ENCODE measurements at places on chromosomes 5 and 9.

DNA sequence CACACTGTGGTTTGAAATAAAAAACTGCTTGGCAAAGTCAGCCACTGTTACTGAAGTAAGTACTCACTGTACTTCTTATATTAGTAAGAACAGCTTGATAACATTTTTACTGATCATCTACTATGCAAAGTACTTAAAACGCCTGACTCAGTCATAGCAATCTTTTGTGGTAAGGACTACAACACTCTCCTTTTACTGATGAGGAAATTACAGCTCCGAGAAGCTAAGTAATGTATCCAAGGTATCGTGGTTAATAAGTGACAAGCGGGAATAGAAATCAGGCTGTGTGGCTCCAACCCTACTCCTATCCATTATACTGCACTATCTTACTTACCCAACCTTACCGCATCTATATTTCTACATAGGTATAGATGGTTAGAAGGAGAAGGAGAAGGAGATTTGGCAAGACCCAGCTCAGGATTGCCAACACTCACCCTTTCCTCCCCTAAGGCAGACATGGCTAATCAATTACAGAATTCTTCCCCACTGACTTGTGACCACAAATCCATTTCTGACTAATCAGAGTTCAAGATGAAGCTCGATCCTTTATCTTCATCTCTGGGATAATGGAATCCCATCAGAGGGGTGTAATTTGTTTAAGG, 281.4 kb downstream of the SPOCK1 start:
- no peak for DNase-seq

- no peak for DNase-seq
Measured at GRCh38 chr5:127935398-127935797, 148.2 kb upstream of the SLC12A2 start.

GRCh38 chr9:93290495-93291434, 106.8 kb downstream of the WNK2 start:
- no peak for DNase-seq

- no peak for DNase-seq
Measured at GRCh38 chr5:7930011-7930410, 61.1 kb downstream of the MTRR start.

- no peak for DNase-seq
Measured at GRCh38 chr5:18354828-18355227, 720.6 kb downstream of the TAF11L14 start.

DNA sequence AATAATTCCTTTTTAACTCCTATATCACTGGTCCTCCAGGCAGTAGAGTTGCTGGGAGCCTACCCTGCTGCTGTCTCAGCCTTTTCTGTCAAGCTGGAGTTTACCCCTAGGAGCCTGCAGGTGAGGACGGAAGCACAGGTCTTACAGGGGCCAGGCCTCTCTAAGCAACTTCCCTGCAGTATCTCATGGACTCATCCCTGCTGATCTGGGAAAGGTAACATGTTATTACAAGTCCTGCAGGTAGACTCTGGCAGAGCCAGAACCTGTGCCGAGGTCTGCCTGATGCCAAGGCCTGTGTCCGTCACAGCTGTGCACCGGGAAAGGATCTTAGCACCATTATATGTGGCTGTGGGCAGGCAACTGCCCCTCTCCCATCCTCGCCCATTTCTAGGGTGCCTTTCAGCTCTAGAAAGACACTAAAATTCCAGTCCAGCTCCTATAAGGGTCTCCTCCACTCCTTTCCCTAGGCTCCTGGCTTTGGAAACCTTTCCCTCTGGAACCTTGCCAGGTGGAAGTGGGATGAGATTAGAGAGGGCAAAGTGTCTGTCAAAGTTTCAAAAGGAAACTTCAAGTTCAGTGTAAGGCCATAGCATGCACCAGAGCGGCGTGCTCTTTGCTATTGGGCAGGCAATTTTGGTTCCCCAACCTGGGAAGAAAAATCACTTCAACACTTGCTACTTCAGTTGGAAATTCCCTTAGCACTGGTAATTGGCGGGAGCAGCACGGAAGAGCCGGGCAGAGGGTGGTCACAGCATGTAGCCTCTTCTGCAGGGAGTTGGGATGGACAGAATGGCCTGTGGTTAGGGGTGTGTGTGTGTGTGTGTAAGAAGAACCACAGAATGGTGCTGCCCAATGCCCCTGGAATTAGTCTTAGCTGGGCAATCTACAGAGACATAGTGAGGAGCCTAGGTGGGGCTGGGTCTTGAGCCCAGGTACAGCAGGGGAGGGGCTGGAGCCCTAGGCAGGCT, 17.5 kb downstream of the TMEM171 start:
- no peak for DNase-seq

DNA sequence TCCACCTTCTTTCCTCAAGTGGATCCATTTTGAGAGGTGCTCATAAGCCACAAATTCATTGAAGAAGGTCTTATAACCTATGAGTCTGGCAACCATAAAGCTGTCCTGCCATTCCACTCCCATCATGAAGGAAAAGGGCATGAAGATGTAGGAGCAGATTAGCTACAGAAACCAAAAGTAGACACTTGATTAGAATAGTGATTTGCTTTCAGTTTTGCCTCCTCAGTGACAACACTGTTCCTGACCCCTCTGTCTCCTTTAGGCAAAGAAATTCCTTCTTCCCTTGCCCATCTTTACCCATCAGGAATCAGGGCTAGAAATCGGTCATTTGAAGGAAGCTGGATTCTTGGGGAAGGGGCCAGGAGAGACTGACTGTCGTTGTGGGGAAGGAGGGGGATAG, 55.2 kb downstream of the SLC28A3 start:
- DNase-seq = no peak

DNA sequence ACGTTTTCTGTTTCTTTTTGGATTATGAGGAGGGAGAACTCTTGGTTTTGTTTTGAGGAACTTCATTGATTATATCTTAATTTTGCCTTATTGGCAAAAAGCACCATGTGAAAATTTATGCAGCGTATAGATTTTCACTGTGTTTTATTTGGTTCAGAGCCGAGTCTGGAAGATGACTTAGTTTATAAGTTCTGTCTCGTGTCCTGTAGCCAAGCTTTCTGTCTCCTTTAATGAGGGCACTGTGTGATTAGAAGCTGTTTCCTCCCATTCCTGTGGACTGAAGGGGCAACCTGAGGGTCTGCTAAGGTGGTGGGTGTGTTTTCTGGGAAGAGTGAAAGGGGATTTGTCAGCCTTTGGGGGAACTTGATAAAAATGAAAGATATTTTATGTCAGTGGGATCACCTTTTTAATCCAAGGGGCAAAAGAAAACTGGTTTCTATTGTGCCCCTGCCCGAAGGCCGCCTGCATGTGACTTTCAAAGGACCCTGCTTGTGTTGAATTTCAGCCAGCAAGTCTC, 262.1 kb downstream of the FANCC start:
- DNase-seq = no peak

- DNase-seq = no peak
Measured at GRCh38 chr5:36363101-36363500, 61.4 kb upstream of the RANBP3L start.

DNA sequence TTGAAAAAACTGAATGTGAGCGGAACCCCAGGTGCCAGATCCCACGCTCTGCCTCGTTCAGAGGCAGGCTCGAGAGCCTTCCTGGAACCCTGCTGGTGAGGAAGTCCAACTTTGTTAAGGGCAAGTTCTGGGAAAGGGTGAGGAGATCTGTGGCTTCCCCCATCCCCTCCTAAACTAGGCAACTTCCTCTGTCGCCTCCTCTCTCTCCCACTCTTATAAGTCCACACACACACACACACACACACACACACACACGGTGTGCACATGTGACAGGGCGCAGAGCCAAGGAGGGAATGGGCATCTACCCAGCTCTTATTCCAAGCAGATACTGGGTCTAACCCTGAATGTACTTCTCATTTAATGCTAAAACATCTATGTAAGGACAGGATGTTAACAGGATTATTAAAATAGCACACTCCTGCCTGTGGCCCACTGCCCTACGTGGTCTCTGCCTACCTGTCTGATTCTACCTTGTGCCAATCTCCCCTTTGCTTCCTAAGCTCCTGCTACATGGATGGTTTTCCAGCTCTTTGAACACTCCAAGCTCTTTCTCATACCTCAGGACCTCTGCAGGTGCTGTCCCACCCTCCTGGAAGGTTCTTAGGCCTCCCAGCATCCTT, 72.4 kb upstream of the FBXW11 start:
- no peak for DNase-seq

DNA sequence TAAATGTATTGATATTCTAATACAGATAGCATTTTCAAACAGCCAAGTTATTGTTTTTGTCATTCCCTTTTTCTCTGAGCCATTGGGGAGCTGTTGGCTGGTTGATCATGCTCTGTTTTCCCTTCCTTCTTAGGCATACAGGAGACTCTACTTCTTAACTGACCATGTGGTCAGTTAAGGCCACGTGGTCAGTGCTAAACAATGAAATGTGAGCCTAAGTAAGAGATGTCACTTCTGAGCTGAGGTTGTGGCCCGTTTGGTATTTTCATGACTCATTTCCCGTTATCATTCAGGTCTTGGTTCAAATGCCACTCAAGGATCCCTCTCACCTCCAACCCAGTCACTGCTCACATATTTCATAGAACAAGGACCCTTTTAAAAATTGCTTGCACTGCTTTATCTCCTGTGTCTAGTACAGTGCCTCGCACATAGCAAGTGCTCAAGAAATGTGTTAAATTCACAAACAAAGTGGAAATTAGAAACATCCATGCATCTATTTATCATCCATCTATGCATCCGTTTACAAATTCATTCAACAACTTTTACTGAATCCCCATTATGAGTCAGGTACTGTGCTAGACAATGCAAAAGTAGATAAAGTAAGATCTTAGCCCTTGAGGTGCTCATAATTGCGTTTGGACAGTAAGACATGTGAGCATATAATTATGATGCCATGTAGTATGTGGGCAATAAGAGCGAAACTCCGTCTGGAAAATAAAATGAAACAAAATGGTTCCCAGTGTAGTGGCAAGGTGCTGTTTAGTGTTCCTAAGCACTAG, 50.7 kb downstream of the ARRDC3 start:
- DNase-seq = no peak

DNA sequence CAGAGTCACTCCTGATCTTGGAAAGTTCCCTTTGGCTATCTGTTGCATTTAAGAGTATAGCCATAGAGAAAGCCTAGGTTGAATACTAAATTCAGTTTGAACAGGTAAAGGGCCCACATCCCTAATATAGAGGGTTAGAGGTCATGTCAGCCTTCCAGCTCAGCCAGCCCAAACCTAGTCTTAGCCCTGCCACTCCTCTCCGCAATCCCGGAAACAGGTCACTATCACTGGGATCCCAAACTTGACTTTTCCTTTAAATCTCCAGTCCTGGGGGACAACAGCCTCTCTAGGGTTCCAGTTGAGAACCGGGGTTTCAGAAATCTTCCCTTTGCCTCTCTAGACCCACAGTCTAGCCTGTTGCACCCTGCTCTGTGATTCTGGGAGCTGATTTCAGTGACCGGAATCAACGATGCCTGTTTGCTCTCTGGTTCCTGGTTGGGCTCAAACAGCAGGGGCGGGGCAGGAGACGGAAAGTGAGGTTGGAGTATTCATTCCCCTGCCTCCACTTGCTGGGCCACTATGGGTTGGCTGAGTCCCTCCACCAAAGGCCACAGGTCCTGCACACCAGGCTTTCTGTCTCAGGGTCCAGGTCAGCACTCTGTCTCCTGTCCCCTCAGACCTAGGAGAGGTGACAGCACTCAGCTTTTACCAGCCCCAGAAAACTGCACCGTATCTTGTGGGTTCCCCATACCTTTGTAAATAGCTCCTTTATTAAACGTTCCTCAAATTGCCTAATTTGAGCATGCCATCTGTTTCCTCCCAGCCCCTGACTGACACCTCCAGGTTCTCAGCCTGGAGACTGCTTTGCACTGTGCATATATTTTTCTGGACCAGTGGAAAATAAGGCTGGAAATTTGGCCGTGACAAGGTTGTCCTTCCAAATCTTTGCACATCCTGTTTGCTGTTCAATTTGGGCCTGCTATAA, 23.8 kb upstream of the CPEB4 start:
- no peak for DNase-seq

GRCh38 chr5:58731641-58732040, 148.8 kb downstream of the RAB3C start:
- no peak for DNase-seq

- no peak for DNase-seq
Measured at GRCh38 chr9:8395022-8395421, 595.4 kb upstream of the DMAC1 start.

DNA sequence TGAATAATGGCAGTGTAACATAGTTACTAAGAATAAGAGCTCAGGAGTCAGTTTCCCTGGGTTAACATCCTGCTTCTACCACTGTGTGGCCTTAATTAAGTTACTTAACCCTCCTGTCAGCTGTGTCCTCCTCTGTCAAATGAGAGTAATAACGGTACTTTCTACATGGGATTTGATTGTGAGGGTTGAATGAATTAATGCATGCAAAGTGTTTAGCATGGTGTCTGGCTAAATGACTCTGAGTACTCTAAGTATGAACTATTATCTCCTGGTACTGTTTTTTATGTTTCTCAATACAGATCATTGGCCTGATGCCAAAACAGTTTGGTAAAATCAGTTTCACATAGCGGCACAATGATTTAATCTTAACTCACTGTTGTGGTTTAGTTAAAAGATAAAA, 19.6 kb downstream of the ZNF131 start:
- DNase-seq = no peak

- no peak for DNase-seq
Measured at GRCh38 chr9:9214066-9214465, 1398.7 kb downstream of the PTPRD start.

- DNase-seq = peak; percentile 56
Measured at GRCh38 chr9:2015581-2016407, 647 bp downstream of the SMARCA2 start.

DNA sequence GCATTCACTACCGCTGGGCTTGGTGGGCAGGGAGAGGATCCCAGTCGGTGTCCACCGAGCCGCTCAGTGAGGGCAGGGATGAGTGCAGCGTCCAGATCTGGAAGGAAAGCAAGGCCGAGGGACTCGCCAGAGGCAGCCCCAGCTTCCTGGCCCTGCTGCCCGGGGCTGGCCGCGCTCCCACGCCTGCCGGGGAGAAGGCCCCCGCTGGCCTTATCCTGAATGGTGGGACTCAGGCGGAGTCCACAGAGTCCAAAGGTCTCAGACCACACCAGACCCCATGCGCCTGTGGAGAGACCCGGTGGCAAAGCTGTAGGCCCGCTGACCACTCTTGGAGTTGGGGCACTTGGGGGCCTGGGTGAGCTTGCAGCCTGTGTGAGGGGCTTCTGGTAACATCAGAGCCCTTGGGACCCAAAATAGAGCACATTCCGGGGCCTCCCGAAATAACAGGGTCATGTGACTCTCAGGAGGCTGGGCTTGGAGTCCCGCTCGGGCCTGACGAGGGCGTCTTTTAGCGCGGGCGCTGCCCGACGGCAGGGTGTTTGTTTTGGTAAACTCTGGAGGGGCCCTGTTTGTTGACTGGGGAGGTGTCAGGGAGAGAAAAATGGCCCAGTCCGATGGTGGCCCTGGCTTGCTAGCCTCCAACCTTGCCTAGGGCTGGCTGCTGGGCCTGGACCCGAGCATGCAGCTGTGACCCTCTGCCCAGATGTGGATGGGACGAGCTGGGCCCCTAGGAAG, 2.8 kb downstream of the RXRA start:
- peak; percentile 73 for DNase-seq

GRCh38 chr9:133304477-133305377, 29.7 kb upstream of the ABO start:
- no peak for DNase-seq

- DNase-seq = peak; percentile 52
Measured at GRCh38 chr5:145681686-145682085, 153.5 kb downstream of the PRELID2 start.

Data from umbilical cord (tissue), 2 donors.